ENCODE measurements at places on chromosomes 2 and 18. TPM values are rescaled to one million over a fixed set of nuclear protein-coding genes. Genes with fewer than 3 reads are reported as not detected.

- no peaks in the 10 kb centered on the region for H3K36me3 ChIP-seq
- H3K4me3 ChIP-seq: no peak overlapping the region
- DNase-seq: no peak
- no peaks in the 10 kb centered on the region for H3K27me3 ChIP-seq
Observed at GRCh38 chr2:162963156-162963555, 124.6 kb upstream of the KCNH7 start.

- peaks cover 2% of the 10 kb centered on the region for H3K27me3 ChIP-seq
- no peaks in the 10 kb centered on the region for H3K4me1 ChIP-seq
- H3K4me3 ChIP-seq: no peak overlapping the region
Observed at GRCh38 chr2:216741223-216741593, 45.9 kb upstream of the IGFBP5 start.

The CCDC85A gene
- total RNA-seq: not detected

- H3K4me3 ChIP-seq: no peak overlapping the region
- no peak overlapping the region for H3K27ac ChIP-seq
- no peaks in the 10 kb centered on the region for H3K4me1 ChIP-seq
- no peak for DNase-seq
Observed at GRCh38 chr2:239537633-239538356, 137.0 kb upstream of the HDAC4 start.

Measured in GM12878 (cell line).